NCI-H1694 treated with DMSO at 0.1 percent for 48 hours (cell line): ENCODE measurements at places on chromosomes 2 and 18.

GRCh38 chr2:31925517-31925916, 85.3 kb downstream of the MEMO1 start:
- no peak for DNase-seq

GRCh38 chr2:237556773-237557632, 9.4 kb upstream of the PRLH start:
- no peak for DNase-seq

DNA sequence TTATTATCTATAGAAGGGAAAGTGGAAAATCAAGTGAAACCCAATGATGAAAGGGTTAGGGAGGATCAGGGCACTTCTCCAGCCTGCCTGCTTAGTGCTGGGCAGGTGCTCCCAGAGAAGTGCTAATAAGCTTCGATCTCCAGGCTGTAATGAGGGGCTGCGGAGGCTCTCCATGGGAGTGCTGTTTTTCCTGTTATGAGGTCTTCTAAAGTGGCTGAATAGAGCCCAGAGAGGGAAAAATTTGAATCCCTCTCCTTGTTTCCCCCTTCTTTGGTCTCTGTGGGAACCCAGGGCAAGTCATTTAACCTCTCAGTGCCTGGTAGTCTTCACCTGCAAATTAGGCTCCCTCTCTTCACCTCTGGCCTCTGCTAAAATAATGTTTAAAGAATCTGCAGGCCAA, 351.7 kb upstream of the DCC start:
- no peak for DNase-seq

- DNase-seq, result no peak
Measured at GRCh38 chr2:52178845-52179244, 1146.9 kb upstream of the NRXN1 start.

GRCh38 chr2:147773479-147773878, 71.3 kb upstream of the ACVR2A start:
- peak; percentile 61 for DNase-seq

DNA sequence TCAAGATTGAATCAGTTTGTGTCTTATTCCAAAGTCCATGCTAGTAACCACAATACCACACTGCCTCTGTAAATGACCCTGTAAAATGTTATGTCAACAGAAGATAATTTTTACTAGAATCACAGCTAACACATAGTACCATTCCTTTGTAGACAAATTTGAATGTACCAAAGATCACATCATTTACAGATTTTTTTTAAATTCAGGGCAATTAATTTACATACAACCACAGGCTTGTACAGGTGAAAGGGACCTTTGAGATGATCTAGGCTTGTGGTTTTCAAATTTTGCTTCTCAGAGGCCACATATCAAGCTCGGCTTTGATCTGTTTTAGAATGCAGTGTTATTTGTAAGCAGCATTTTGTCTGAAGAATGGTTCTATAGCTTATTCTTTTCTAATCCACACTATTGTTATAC, 63.8 kb upstream of the PPM1B start:
- DNase-seq, result no peak

GRCh38 chr2:158969715-158970240, 1.3 kb downstream of the TANC1 start:
- no peak for DNase-seq

DNA sequence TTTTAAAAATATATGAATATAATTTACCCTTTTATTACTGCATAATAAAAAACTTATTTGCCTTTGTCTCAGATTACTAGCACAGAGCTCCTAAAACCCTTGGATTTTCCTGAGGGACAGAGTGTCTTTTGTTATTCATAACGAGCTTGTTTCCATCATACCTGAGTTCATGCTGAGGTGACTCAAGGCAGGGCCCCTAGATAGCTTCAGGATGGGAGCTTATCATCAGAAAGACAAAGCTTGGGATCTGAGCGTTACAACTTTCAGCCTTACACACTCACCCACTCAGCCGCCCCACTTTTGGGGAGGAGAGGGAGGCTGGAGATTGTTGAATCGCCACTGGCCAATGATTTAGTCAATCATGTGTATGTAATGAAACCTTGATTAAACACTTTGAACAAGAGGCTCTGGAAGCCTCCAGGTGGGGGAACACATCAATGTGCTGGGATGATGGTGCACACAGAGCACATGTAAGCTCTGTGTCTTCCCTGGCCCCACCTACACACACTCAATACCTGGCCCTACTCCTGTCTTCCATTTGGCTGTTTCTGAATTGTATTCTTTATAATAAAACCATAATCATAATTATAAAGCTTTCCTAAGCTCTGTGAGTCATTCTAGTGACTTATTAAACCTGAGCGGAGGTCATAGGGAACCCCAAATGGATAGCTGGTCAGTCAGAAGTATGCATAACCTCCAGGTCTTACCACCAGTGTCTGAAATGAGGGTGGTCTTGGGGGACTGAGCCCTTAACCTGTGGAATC, 28.5 kb upstream of the DNAH7 start:
- no peak for DNase-seq

- DNase-seq, result peak; percentile 88
Measured at GRCh38 chr2:95728878-95729596, 137.2 kb downstream of the TRIM43 start.
